ENCODE measurements at places on chromosomes 11 and 22.

GRCh38 chr11:103453915-103454709, 344.9 kb downstream of the DYNC2H1 start:
- no peak for DNase-seq

DNA sequence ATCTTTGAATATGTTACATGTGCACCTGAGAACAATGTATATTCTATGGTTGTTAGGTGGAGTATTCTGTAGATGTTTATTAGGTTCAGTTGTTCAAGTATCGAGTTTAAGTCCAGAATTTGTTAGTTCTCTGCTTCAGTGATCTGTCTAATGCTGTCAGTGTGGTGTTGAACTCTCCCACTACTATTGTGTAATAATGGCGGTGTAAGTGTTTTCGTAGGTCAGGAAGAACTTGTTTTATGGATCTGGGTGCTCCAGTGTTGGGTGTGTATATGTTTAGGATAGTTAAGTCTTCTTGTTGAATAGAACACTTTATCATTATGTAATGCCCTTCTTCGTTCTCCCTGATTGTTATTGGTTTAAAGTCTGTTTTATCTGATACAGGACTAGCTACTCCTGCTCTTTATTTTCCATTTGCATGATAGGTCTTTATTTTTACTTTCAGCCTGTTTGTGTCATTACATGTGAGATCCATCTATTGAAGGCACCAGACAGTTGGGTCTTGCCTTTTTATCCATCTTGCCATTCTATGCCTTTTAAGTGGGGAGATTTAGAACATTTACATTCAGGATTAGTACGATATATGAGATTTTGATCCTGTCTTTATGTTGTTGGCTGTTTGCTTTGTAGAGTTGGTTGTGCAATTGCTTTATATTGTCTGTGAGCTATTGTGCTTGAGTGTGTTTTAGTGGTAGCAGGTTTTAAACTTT, 121.6 kb downstream of the DDX10 start:
- no peak for DNase-seq

GRCh38 chr11:100740440-100740839, 53.4 kb downstream of the ARHGAP42 start:
- DNase-seq = no peak

DNA sequence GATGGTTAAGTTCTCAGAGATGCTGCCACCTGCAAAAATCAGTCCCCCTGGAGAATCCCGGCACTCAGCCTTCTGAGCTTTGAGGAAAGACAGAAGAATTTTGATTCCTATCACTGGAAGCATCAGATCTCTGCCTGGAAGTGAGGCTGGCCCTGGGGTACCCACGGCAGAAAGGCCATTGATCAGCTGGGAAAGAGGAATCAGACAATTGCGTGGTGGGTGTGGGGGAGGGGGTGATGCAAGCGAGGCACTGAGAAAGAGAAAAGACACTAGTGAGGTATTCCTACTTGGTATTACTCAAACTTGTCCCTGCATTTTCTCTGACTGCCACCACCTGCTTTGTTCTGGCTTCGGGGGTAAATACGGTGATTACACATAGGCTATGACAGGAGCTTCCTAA, 96.1 kb downstream of the FEZ1 start:
- no peak for DNase-seq

- DNase-seq = no peak
Measured at GRCh38 chr11:132115454-132115853, 745.0 kb downstream of the NTM start.

DNA sequence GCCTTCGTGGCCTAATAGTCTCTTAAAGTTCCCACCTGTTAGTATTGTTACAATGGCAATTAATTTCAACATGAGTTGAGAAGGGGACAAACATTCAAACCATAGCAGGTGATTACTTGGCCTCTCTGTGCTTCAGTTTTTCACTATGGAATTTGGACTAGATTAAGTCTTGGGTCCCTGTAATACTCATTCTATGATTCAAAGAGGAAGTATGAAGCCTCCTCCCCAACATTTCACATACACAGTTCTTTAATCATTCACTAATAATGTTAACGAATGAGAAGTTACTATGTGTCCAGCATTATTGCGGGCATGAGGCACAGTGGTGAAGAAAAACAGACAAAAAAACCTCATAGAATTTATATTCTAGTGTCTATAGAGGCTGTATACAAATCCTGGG, 19.9 kb upstream of the USP47 start:
- DNase-seq = no peak

- DNase-seq = no peak
Measured at GRCh38 chr11:62988276-62988675, 3.5 kb upstream of the SLC22A6 start.

GRCh38 chr11:81907996-81908395, 825.7 kb downstream of the FAM181B start:
- no peak for DNase-seq

- DNase-seq = no peak
Measured at GRCh38 chr11:131137046-131137445, 220.8 kb upstream of the SNX19 start.

GRCh38 chr22:42844756-42845155, 12.3 kb downstream of the ARFGAP3 start:
- DNase-seq = no peak

All from sciatic nerve (tissue), 2 donors.